Progenitor cell of endocrine pancreas (in vitro differentiated cells): ENCODE measurements at places on chromosomes 1 and 21.

GRCh38 chr1:184567637-184568036 is 180.8 kb downstream of the C1orf21 start:
- DNase-seq = no peak

- DNase-seq = no peak
Observed at GRCh38 chr1:162284206-162284955, 92.3 kb downstream of the SPATA46 start.

DNA sequence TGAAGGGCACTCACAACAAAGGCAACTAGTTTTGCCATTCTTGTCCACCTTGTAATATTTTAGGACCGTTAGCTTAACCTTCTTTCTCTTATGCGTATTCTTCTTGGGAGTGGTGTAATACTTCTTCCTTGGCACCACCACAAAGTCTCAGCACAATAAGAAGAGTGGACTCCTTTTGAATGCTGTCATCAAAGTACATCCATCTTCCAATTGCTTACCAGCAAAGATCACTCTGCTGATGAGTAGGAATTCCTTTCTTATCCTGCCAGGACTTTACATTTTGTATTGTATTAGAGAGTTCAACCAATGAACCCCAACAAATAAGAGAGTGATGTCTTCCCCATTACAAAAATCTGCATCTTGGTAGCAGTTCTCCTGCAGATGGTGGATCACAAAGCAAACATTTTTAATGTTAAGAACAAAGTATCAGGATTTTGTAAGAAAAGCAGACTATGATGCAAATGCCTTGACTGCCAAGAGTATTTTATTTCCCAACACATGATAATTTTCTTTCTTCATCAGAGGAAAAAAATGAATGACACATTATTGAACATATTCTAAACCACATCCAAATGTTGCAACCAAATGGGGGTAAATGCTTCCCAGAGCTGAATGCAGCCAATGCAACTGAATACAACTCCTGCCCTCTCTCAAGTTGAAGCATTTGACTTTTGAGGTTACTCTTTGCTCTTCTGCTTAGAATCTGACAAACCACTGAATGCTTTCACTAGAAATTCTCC is 5.1 kb upstream of the ARNT start:
- DNase-seq = no peak

GRCh38 chr1:175178056-175178455 is 14.5 kb downstream of the KIAA0040 start:
- DNase-seq = no peak

GRCh38 chr21:35699361-35699760 is 361.0 kb downstream of the SETD4 start:
- DNase-seq = no peak

- no peak for DNase-seq
Observed at GRCh38 chr1:53077599-53077965, 15.6 kb downstream of the PODN start.

- DNase-seq = no peak
Observed at GRCh38 chr1:113654883-113655282, 104.4 kb downstream of the PHTF1 start.

DNA sequence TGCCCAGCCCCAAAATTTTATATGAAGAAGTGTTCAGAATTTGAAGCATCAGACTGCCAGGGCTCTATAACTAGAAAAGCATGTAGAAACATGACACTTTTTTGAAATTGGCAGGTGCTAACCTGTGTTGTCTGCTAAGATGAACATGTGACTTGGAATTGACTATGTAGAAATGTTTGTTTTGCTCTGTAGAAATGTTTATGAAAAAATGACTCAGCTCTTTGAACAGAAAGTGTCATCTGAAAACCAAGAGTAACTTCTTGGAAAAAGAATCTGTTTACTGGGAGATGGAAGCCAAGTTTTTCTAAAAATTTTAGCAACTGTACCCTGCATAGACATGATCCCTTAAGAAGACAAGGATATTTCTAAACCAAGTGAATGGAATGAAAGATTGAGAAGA is 59.2 kb downstream of the LHX9 start:
- no peak for DNase-seq

DNA sequence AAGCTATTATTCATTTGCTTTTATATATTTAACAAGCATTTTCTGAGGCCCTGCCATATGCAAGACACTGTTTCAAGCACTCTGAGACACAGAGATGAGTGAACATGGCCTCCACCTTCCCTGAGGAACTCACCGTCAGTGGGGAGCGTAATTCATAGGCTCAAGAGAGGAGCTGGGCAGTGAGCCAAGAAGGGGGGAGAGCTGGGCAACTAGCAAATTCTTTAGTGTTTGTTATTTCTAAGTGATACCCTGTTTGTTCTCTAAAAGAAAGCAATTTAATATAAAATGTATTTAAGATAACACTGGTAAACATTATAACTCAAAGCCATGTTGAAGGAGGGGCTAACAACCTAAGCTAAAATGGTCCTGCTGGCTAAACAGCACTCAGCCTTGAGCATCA is 119.2 kb upstream of the NGF start:
- DNase-seq = no peak

DNA sequence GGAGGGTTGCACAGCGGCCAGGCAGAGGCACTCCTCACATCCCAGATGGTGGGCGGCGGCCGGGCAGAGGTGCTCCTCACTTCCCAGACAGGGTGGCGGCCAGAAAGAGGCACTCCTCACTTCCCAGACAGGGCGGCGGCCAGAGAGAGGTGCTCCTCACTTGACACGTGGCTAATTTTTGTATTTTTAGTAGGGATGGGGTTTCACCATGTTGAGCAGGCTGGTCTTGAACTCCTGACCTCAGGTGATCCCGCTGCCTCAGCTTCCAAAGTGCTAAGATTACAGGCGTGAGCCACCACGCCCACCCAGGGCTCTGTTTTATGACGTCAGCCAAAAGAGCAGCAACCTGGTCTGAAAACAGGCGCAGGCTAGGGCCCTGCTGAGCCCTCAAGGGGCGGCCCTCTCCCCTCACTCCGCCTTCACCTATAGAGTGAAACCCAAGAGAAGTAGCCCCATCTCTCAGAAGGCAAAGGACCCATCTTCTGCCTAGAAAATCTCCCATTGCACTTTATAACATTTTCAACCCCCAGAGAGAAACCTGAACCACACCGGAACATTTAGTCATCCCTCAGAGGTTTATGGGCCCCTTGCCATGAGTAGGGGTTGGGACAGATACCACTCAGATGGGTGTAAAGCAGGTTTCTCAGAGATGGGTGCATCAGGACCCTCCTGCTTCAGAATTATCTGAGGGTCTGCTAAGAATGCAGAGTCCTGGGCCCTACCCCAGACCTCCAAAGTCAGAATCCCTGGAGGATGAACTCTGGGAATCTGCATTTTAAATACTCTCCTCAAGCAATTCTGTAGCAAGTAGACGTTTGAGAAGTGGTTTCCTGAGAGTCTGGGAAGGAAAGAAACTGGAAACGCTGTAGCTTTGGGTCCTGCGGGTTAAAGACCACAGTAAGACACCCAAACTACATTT is 40.8 kb downstream of the CDK18 start:
- no peak for DNase-seq

DNA sequence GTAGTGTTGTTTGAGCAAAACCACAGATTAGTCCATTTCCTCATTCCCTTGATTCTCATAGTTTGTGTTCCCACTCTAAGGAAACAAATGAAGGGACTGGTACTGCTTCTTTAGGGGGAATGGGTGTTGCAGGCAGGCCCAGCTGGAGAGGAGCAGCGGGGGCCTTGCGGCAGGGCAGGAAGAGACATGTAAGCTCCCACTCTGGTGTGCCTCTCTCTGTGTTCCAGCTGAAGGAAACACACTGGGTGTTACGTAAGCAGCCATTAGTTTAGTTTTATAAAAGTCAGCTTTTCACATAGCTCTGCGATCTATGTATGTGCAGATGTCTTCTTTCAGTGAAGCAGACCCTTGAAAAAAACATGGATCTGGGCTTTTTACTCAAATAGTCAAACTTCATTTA is 99.5 kb downstream of the CACHD1 start:
- no peak for DNase-seq
